ENCODE measurements at places on chromosomes 2 and 18.

DNA sequence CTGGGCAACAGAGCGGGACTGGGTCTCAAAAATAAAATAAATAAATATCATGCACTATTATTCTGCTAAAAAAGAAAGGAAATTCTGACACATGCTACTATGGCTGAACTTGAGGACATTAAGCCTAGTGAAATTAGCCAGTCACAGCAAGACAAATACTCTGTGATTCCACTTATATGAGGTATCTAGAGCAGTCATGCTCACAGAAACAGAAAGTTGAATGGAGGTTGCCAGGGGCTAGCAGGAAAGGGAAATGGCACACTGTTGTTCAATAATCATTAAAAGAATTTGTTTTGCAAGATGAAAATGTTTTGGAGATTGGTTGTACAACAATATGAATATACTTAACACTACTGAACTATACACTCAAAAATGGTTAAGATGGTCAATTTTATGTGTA lies 60.8 kb downstream of the NCKAP1 start:
- no peak for DNase-seq

- no peak for DNase-seq
Observed at GRCh38 chr2:152571048-152571766, 146.1 kb downstream of the PRPF40A start.

- no peak for DNase-seq
Observed at GRCh38 chr18:12599966-12600365, 57.9 kb downstream of the SPIRE1 start.

GRCh38 chr2:13768274-13768673 lies 864.2 kb upstream of the LRATD1 start:
- no peak for DNase-seq

GRCh38 chr2:177489719-177490301 lies 97.2 kb downstream of the AGPS start:
- no peak for DNase-seq

GRCh38 chr2:212237350-212238095 lies 301.1 kb downstream of the ERBB4 start:
- DNase-seq = no peak

GRCh38 chr2:187187519-187187918 lies 260.5 kb downstream of the CALCRL start:
- no peak for DNase-seq

DNA sequence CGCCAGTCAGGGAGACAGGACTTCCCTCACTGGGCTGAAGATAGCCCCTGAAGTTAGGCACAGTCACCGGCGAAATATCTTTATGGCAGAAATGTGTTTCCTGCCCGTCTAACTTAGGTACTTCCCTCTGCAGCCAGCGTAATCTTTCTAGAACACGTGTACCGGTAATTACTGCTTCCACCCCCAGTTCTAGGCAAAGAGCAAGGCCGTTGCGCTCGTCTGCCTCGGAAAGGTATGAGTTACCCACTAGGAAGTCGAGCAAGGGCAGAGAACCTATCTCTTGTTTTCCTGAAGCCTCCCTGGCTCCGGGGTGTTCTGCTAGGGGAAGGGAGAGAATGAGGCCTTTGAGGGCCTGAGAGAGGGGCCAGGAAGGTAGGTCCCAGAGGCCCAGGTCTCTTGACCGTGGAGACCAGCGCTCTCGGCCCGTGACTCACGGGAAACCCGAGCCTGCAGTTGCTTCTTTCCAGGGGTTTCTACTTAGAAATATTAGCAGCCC lies 70.0 kb downstream of the TWSG1 start:
- no peak for DNase-seq

GRCh38 chr18:4144201-4144600 lies 310.9 kb downstream of the DLGAP1 start:
- DNase-seq = no peak

- no peak for DNase-seq
Observed at GRCh38 chr18:75198036-75198435, 10.9 kb downstream of the PTGR3 start.

- no peak for DNase-seq
Observed at GRCh38 chr18:74651327-74652128, 53.9 kb downstream of the ZNF407 start.

- DNase-seq = no peak
Observed at GRCh38 chr2:24731923-24732322, 61.3 kb downstream of the PTRHD1 start.

GRCh38 chr2:8310557-8311455 lies 371.1 kb upstream of the ID2 start:
- DNase-seq = no peak

- DNase-seq = no peak
Observed at GRCh38 chr2:15974565-15975260, 34.4 kb downstream of the MYCN start.

DNA sequence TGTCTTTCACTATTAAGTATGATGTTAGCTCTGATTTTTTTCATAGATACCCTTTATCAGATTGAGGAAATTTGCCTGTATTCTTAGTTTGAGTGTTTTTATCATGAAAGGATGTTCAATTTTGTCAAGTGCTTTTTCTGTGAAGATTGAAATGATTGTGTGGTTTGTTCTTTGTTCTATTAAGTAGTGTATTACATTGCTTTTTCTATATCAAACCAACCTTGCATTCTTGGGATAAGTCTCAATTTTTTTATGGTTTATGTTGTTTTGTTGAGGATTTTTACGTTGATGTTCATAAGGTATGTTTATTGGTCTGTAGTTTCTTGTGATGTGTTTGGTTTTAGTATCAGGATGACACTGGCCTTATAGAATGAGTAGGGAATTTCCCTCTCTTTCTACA lies 19.1 kb downstream of the PDK1 start:
- DNase-seq = no peak

- no peak for DNase-seq
Observed at GRCh38 chr2:224222291-224222690, 179.6 kb downstream of the FAM124B start.

DNA sequence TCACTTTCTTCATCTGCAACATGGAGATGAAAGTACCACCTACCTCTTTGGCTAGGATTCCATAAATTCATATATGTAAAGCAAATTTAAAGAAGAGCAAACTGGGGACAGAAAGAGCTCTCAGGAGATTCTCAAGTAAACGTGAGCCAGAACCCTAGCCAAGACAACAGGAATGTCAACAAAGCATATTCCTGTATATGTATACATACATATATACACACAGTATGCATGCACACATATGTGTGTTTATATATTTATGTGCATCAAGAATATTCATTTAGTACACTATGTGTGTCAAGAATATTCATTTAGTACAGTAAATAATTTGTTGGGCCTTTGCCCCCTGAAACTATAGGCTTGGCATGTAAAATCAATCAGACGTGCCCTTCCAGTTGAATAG lies 574.4 kb upstream of the KLHL29 start:
- DNase-seq = no peak

DNA sequence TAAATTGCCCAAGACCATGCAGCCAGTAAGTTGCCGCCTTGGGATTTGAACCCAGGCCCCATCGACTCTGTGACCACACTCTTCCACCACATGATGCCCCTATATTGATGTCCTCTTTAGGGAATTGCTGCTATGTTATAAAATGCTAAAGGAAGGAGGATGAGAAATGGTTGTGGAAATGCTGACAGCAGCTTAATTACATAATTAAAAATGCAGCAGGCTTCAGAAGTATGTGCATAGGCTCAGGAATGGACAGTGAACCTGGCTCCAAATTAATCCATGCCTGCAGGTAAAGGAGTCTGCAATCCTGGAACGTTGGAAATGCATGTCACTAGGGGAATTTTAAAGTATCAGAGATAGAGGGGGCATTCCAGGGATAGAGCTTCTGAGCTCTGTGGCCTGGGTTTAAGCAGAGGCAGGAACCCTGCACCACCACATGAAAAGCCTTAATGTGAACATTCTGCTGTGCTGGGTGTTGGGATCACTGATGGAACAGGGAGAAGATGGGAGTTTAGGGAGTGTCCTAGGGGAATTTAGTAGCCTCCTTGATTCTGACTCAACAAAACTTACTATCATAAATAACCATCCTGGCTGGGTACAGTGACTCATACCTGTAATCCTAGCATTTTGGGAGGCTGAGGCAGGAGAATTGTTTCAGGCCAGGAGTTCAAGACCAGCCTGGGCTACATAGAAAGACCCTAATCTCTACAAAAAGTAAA lies 76.1 kb upstream of the CCDC85A start:
- no peak for DNase-seq

- DNase-seq = no peak
Observed at GRCh38 chr18:58787536-58788149, 77.0 kb upstream of the ZNF532 start.

GRCh38 chr2:134778372-134778771 lies 59.6 kb upstream of the TMEM163 start:
- no peak for DNase-seq

- peak; percentile 34 for DNase-seq
Observed at GRCh38 chr2:74373985-74374384, 6.1 kb downstream of the DCTN1 start.

DNA sequence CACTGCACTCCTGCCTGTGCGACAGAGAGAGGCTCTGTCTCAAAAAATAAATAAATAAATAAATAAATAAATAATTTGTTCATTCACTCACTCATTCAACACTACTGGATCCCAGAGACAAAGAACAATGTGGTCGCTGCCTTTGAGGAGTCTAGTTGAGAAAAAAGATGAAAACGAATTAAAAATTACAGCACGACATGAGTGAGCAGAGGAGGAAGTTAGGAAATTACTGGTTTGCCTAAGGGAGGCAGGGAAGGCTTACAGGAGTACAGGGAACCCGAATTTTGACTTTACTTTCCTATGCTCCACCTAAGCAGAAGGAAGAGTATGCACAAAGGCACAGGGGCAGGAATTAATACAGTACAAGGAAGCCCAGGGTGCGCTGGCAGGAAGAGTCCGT lies 4.2 kb upstream of the KCMF1 start:
- DNase-seq = no peak

DNA sequence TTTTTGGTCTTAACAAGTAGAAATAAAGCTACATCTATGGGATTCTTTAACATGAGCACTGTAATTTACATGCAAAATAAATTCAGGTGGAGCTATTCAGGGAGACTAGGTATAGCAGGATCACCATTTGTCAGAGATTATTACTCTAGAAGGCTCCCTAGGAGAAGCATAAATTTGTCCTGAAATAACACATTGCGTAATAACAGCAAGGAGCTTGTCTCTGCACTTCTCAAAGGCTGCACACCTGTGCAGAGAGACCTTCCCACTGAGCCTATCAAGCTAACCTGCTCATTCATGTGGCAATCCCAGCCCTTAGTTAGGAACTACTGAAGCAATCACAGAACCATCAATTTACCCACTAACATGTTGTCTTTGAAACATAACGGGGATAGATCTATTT lies 437.4 kb upstream of the MC4R start:
- no peak for DNase-seq

GRCh38 chr2:18976168-18976961 lies 382.1 kb downstream of the OSR1 start:
- no peak for DNase-seq

DNA sequence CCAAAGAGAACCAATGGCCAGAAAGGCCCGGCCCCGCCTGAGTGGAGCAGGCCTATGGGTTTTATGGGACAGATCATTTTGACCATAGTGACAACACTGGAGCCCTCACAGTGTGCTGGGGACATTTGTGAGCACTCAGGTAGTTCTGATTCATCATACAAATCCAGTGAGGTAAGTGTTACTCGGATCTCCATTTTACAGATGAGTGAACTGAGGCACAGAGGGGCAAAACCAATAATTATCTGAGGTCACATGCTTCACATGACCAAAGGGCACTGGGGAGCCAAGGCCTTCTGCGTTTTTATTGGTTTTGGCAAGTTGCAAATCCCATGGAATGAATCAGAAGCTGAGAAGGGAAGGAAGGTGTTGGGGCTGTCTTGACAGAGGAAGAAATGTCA lies 111.5 kb upstream of the MGAT5 start:
- no peak for DNase-seq

DNA sequence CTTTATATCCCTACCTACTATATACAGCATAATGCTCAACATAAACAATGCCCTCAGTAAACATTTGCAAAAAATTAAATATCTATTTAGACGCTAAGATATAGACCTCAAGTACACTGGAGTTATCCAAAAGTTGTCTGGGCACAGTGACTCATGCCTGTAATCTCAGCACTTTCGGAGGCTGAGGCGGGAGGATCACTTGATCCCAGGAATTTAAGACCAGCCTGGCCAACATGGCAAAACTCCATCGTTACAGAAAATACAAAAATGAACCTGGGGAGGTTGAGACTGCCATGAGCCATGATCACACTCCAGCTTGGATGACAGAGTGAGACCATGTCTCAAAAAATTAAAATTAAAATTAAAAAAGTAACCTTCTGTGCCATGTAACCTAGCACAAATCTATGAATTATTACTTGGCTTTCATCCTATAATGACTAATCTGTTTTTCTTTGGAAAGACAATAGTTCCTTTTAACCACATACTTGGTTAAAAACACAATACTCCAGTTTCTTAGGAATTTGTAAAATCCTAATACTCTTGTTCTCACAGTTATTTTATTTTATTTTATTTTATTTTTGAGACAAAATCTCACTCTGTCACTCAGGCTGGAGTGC lies 6.7 kb upstream of the TNFAIP6 start:
- no peak for DNase-seq

GRCh38 chr2:102660574-102660973 lies 41.2 kb downstream of the SLC9A2 start:
- no peak for DNase-seq
